Liver (tissue), 10 donors: ENCODE measurements at places on chromosomes 3 and 15. TPM values are rescaled to one million over a fixed set of nuclear protein-coding genes. Genes with fewer than 3 reads are reported as not detected.

DNA sequence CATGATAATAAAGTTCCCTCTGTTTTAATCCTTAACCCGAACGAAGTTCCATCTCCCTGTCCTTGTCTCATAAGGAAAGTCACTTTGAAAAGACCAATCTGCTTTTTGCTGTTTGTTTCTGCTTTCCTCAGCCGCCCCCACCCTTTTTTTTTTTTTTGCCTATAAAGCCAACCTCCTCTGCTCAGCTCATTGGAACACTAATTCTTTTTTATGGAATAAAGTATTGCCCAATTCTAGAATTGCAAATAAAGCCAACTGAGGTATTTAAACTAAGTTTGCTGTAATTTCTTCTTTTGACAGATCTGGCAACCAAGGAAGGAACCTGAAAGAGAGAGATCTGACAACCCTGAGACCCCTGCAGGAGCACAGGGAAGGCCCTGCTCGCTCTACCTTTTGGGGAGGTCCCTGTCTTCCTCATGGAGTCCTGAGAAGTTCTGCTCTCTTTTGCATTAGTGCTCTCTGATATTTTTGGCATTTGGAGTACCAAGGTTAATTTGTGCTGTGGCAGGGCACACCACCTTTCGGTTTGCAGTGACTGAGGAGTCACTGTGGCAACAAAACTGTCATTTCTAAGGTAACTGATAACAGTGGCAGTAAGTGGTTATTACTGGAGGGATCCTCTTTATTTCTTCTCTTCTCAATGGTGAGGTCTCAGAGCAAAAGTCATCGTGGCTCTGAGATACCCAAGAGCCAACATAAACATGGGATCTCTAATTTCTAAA is 35.2 kb upstream of the TRPM1 start:
- DNase-seq: no peak

DNA sequence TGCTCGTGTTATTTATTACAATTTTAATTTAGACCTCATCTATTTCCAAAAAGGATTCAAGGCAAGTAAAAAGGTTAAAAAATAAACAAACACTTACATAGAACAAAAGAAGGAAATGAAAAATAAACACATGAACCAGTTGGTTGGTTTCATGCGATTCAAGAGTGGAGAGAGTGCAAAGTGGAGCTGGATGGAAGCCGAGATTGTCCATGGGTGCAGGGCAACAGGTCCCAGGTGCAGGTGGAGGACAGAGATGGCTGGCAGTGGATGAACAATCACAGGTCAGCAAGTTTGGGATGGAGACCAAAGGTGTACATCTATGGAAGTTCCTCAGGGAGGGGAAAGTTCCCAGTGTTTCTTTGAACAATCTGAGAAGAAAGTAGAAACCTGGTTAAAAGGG is 11.6 kb upstream of the SEMA5B start:
- no peak for DNase-seq

DNA sequence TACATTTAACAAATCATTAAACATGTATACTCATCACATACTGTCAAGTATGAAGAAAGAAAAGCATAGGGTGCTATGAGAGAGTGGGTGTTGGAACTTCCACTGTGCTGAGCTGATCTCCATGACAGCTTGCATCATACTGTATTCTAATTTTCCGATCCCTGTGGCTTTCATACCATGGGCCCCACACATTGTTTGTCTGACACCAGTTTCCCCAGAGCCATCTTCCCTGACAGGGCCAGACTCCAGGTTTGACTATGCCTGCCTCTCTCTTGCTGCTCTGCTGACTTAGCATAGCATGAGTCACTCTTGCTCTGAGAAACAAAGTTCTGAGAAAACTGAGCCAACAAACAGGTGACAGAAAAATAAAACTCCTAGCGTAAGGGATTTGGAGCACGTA is 37.0 kb upstream of the CASR start:
- no peak for DNase-seq

The NME9 gene
- not detected for polyA plus RNA-seq

The TPRG1 gene
- 10.5 TPM for polyA plus RNA-seq

DNA sequence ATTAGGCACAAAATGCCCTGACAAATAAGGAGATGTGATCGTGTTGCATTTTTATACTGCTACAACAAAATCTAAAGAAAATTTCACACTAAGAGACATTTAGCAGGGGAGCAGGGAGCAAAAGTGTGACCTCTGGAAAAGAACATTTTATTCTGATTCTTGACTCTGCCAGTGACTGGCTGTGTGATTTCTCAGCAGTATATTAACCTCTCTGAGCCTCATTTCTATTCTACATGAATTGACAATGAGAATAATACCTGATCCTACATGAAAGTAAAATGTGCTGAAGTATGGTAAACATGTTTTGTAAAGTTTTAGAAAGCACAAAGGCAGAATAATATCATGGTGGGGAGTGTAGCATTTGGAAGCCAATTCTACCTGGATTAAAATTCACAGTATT is 273.3 kb downstream of the SLC9A9 start:
- DNase-seq: no peak

DNA sequence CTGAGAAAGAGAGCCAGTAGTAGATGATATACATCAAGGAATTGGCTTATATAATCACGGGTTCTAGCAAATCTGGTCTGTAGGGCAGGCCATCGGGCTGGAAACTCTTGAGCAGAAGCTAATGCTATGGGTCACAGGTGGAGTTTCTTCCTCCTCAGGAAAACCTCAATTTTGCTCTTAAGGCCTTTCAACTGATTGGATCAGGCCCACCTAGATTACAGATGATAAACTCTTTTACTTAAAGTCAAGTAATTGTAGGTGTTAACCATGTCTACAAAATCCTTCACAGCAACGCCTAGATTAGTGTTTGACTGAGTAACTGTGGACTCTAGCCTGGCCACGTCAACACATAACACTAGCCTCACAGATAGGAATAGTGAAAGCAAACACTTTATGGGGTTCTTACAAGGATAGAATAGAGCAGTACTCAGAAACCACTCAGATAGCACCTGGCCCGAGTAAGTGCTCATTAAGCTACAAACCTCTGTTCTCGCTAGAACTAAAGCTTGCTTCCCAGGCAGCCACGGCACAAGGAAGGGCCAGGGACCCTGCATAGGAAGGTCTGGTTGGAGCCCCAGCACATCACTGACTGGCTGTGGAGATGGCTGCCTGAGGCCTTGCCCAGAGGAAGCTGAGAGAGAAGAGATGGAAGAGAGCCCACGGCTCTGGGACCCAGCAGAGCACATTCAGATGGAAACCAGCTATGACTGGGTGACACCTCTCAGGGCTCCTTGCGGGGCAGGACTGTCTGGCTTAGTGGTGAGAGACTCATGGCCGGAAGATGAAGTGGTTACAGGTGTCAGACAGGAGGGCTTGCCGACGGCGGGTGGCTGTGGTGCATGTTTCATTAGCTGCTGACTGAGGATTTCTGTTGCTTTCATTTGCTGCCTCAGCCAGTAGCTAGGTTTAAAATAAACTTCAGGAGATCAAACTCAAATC is 202.5 kb upstream of the TLE3 start:
- no peak for DNase-seq

DNA sequence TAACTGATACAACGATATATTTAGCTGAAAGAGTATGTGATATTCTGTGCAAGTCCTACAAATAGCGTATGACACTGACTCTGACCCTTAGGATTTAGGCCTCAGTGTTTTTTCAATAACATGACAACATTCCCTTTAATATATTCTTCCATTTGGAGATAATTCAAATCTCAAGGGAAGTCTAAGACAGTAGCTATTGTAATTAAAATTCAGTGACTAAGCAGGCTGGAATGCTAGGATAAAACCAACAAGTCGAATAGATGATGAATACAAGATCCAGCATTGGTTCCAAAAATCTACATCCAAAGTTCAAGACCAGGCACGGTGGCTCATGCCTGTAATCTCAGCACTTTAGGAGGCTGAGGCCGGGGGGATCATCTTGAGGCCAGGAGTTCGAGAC is 56.2 kb downstream of the QTRT2 start:
- DNase-seq: no peak

DNA sequence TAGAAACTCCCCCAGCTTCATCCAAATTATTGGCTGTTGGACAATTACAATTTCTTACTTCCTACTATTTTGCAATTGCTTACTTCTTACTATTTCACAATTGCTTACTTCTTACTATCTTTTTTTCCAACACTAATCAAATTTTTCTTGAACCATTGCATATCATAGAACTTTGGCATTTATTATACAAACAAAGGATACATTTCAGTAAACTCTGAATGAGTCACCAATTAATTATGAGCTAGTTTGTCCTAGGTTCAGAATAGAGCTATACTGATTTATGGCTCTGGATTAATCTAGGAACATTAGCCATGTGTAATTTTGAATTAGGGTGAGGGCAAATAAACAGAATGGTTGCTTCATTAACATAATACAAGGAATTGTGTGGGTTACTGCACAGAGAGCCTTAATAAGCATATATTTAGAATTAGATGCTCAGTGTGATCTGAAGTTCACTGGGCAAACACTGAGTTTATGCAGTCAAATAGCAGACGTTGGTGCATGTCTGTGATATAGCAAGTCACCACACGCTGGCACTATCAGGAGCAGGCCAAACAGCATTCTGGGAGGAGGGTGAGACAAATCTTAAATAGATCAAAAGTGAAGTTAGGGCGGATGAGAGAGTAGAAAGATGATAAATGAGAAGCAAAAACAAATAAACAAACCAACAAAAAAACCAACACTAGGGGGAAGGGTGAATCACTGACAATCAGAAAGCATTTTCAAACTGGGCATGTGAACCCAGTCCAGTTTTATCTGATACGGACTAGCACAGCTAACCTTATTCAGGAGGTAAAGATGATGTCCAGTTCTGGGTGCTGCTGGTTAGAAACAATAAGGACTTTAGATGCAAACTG is 21.5 kb downstream of the GABRR3 start:
- no peak for DNase-seq

The ADPRH gene
- polyA plus RNA-seq: 2.1 TPM
